Left lobe of liver (tissue), 2 donors: ENCODE measurements at places on chromosomes 7 and 10. TPM values are rescaled to one million over a fixed set of nuclear protein-coding genes. Genes with fewer than 3 reads are reported as not detected.

The NEUROD6 gene
- total RNA-seq: not detected

The CTAGE8 gene
- total RNA-seq: 1.4 TPM

The KCP gene
- 0.15 TPM for total RNA-seq

The FAM25C gene
- not detected for total RNA-seq

The HYAL4 gene
- total RNA-seq: not detected

The CREB3L2 gene
- 27.1 TPM for total RNA-seq

The SERPINE1 gene
- total RNA-seq: 27.5 TPM

The SRPK2 gene
- total RNA-seq: 15.5 TPM

The MTPN gene
- 29.5 TPM for total RNA-seq

GRCh38 chr7:10192074-10192473 lies 781.6 kb upstream of the PHF14 start:
- DNase-seq: no peak

DNA sequence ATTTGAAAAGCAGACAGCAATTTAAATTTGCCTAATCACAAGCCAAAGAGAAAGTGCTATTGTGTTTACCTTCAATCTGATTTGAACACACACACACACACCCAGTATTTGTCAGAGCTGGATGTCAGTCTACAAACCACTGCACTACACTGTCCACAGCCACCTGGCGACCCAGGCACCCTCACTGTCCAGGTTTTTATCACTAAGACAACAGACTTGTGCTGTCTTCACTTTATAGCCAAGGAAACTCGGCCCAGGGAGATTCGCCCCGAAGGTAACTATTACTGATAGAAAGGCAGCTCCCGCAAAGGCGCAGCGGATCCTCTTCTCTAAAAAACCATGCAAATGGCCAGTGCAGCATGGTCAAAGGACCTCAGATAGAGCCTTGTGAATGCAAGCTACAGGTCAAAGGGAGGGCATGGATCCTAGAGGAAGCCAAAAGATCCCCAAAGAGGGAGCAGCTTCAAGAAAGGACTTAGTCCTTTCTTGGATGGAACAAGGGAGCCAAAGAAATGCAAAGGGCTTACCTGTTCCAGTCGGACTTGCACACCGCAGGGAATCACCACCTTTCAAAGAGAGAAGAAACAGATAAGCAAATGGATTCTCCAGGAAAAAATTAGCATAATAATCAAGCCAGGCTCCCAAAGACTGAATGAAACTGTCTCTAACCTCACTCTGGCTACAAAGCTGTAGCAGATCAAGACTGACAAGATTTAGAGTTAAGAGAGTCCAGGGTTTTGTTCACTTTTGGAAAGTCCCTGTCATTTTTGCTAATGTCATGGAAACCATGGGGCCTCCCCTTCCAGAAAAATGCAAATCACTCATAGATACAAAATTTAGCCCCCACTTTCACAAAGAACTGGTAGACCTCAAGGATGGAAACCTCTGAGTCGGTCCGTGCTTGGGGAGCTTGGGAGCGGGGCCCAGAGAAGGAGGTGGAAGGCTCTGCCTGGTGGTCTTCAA lies 101.1 kb downstream of the TNS3 start:
- DNase-seq: no peak

DNA sequence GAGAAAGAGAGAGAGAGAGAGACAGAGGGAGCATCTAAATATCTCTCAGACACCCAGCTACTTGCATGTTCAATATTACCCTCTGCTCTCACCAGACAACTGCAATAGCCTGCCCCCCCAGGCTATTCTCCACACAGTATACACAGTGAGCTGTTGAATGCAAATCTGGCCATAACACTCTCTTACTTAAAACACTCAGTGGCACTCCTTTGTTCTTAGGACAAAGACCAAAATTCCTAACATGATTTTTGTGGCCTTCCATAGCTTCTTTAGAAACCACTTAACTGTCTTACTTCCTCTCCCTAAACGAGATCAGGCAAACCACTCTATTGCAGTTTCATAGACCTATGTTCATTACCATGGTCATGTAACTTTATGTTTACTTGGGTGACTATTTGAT lies 903.6 kb upstream of the AUTS2 start:
- no peak for DNase-seq

GRCh38 chr10:4372601-4373000 lies 453.4 kb upstream of the AKR1E2 start:
- no peak for DNase-seq

DNA sequence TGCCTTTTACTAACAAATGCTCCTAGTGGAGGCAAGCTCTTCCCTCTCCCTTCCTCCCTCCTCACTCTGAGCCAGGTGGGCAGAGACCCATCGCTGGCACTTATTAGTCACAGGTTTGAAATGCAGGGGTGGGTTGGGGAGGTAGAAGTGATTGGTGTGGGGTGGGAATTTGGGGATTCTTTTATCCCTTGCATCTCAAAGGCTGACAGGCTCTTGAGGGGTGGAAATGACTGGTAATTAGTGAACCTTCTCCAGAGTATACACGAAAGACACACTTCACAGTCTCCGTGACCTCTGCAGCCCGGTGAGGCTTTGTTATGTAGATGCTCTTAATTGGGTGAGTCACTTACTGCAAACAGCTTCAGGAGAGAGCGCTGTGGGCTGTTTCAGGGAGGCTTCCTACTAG lies 13.9 kb upstream of the LRMDA start:
- DNase-seq: no peak

GRCh38 chr10:68516766-68517165 lies 10.6 kb downstream of the SLC25A16 start:
- no peak for DNase-seq

DNA sequence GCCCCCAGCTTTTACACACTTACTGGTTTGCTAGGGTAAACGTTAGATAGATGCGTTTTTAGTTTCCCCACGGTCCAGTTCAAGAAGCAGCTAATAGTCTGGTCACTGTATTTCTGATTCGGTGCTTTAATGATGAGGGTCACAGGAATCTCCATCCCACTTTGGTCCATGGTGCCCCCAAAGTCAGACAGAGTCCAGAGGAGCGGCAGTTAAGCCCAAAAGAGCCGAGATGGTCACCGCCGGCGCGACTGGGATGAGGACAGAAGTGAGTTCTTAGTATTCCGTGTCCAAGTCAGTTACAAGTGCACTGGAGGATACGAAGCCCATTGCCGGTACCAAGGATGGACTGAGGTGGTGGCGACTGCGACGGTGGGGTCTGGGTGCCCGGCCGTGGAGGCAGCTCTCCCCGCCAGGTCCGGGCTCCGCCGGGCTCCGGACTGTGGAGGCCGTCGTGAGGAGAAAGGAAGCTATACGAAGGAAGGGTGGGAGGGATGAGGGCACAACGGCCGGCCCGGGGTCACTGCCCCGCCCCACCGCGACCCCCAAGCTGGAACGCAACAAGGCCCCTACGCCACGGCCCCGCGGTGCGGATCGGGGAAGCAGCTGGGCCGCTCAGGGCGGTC lies 663 bp downstream of the HERPUD2 start:
- DNase-seq: no peak

GRCh38 chr7:27148756-27149641 lies 1.4 kb upstream of the HOXA6 start:
- DNase-seq: peak; percentile 39

- DNase-seq: no peak
Observed at GRCh38 chr10:11227103-11227502, 209.4 kb downstream of the CELF2 start.

DNA sequence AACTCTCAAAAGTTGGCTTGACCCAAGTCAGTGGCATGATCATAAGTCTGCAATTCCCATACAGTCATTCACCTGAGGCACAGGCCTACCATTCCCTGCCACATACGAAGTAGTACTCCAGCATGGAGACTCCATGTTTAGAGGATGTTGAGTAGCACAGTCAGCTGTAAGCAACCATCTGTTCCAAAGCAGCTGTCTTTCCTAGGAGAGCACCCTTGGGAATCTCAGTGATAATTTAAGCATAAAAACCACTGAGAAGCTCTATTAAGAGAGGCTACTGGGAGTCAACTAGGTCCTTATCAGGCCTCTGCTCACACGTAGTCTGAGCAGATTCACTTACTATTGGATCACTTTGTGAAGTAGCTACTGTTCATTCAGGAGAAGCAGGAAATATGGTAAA lies 61.6 kb upstream of the UNC5B start:
- no peak for DNase-seq

- DNase-seq: no peak
Observed at GRCh38 chr10:6953271-6953801, 373.3 kb upstream of the PRKCQ start.

GRCh38 chr10:101122270-101123084 lies 8.6 kb upstream of the TLX1 start:
- DNase-seq: no peak

GRCh38 chr10:88392222-88392621 lies 190.9 kb downstream of the RNLS start:
- DNase-seq: no peak

DNA sequence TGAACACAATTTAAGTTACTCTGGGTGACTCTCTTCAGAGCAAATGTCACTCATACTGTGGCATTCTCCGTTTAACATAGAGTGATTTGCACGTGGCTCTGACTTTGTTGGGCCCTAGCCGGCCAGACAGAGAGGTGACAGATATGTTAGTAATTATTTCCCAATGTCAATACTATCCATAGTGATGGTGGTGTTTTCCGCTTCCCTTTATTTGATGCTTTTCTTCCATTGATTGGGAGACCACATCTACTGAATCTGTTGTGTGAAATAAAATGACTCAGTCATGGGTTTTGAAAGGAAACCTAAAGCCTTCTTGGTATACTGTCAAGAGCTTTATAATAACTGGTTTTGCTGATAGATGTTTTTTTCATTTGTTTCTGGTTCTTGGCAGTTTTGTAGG lies 7.4 kb downstream of the AVL9 start:
- no peak for DNase-seq

- no peak for DNase-seq
Observed at GRCh38 chr7:121793716-121794115, 79.2 kb upstream of the PTPRZ1 start.

GRCh38 chr7:18700147-18700546 lies 204.6 kb downstream of the HDAC9 start:
- DNase-seq: no peak

GRCh38 chr10:13536674-13537366 lies 8.0 kb upstream of the BEND7 start:
- peak; percentile 59 for DNase-seq

DNA sequence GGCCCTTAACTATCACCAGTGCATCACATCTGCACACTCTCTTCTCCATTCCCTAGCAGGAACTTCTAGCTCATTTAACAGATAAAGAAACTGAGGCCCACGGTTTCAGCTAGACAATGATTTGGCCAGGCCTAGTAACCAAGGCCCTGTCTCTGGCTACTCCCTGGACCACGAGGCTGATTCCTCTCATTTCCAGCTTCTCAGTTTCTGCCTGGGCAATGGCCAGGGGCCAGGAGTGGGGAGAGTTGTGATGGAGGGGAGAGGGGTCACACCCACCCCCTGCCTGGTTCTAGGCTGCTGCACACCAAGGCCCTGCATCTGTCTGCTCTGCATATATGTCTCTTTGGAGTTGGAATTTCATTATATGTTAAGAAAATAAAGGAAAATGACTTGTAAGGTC lies 13.5 kb downstream of the AQP1 start:
- peak; percentile 29 for DNase-seq

DNA sequence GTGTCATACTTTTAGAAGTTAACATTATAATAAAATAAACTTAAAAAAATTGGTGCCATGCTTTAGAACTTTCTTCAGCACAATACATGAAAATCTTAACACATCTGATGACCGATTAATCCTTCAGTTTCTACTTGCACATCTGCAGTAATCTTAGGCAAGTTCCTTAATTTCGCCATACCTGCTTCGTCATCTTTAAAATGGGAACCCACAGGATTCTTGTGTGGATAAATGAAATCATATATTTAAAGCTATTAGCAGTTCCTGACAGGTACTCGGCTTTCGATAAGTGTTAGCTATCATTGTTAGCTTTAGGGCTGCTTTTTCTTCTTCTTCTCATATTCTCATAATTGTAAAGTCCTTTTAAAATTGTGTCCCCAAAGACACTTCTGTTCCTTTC lies 907 bp upstream of the VPS50 start:
- no peak for DNase-seq
